ENCODE measurements at places on chromosomes 3 and 15. TPM values are rescaled to one million over a fixed set of nuclear protein-coding genes. Genes with fewer than 3 reads are reported as not detected.

DNA sequence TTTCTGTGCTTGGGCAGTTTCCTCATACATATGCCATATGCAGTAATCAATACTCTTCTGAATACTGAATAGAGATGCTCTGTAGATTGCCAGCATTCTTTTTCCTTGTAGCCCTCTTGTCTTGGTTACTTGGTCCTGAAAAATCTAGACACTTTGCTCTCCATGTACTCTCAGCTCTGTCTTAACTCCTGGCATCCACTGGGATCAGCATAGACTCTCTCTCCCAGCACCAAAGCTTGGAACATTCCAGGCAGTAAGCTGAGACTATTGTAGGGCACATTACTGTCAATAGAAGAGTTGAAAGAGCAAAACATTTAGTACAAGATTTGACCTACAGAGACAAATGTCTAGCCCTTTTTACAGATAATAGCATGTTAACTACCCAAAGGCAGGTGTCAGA, 1100.3 kb downstream of the TBL1XR1 start:
- no peak for DNase-seq

GRCh38 chr15:67136802-67137201, 71.4 kb downstream of the SMAD3 start:
- DNase-seq = no peak

DNA sequence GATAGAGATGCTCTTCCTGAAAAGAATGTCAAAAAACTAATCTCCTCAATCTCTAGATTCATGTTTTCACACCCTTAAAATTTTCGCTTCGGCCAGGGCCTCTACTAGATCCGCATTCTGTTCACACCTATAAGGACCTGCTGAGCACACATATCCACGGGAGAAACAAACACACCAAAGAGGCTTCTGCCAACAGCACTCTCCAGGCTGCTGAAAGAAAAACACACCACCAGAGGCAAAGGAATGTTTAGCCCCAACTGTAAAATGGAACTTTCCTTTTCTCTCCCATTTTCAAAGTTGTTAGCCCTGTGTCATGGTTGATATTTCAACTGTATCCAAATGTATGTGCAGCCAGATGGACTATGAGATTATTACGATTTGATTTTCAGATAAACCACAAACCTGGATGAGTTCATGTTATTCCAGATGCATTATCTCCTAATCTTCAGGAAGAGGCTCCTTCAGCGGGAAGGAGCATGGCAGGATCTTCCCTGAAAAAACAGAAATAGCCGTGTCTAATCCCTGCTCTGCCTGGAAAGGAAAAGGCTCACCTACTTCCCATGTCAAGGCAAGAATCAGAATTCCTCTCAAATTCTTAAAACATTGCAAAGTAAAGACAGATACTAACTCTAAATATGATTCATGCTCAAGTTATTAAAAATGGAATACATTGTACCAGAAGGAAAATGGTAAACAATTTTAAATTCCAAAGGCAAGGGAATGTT, 442.7 kb upstream of the NR2F2 start:
- no peak for DNase-seq

GRCh38 chr15:94235041-94235440, 3.7 kb downstream of the MCTP2 start:
- DNase-seq = no peak

CYP19A1 gene
- polyA plus RNA-seq = 3.5 TPM

MTFMT gene
- 16.8 TPM for polyA plus RNA-seq

CKMT1A gene
- polyA plus RNA-seq = 8.2 TPM

All from hepatocyte (in vitro differentiated cells).